NK-92 treated with Interleukin-12 subunit alpha and Interleukin-12 subunit beta, amount 100 ng/mL, for 24 hours (cell line): ENCODE measurements at places on chromosomes 5 and 9.

- no peak for DNase-seq
These were observed 105.2 kb downstream of the RGS3 start for GRCh38 chr9:113568571-113569321.

DNA sequence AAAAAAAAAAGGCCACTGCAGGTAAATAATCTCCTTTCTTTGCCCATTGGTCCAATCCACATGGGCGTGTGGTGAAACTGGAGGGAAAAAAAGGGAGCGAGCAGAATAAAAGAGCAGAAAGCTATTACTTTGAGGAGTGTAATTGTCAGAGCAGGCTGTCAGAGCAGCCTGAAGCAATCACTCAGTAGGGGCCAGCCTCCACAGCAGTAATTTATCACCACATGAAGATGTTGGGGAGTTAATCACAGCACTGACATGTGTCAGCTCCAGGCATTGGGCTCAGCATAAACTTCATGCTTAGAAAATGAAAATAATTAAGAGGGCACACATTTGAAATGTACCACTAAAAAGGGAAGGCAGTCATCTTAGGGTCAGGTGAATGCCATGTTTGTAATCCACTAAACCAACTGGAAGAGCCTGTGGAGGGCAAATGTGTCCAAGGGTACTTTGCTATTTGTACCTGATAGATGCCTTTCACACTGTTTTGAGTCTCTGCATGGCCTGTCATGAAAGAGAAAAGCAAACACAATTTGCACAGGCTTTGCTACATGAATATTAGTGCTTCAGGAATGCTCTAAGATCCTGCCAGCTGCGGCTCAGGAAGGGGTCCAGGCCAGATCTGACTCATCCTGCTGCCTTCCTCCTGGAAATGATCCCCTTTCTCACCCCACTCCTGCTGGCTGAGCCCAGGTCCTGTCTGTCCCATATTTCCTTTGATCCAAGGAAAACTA is 2.9 kb upstream of the PTGER4 start:
- no peak for DNase-seq

- DNase-seq, result peak; percentile 6
These were observed 42.4 kb downstream of the PAX5 start for GRCh38 chr9:36991516-36992134.

GRCh38 chr5:93151121-93151520 is 429.9 kb downstream of the NR2F1-AS1 start:
- no peak for DNase-seq

DNA sequence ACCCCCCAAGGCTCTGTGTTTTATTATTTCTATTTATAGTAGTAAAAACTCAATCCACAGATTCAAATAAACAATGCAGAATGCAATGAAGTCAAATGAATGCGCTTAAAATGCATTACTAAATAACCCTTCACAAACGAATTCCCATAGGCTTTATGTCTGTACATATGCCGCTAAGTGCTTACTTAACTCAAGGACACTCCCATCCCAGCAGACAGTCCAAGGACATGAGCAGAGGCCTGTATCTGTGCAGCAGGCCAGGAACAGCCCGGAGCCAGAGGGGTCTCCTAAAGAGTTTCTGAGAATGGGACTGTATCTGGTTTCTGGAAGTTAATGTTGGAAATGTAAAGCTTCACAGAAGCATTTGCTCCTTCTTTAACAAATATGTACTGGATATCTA is 59.8 kb downstream of the MARCHF11 start:
- no peak for DNase-seq

DNA sequence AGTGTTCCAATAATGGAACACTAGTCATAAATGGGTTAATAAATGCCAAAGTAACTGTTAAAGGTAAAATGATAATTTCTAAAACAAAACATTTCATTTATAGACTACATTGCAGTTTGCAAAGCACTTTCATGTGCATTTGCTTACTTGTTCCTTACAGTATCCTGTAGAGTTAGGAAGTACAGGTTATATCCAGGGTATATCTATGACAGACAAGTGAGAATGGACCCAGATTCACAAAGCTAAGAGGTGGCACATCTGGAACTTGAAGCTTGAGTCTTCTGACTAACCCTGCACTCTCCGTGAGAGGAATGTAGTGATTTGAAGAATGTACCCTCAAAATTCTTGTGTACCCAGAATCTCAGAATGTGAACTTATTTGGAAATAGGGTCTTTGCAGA is 121.4 kb downstream of the FER start:
- DNase-seq, result no peak

DNA sequence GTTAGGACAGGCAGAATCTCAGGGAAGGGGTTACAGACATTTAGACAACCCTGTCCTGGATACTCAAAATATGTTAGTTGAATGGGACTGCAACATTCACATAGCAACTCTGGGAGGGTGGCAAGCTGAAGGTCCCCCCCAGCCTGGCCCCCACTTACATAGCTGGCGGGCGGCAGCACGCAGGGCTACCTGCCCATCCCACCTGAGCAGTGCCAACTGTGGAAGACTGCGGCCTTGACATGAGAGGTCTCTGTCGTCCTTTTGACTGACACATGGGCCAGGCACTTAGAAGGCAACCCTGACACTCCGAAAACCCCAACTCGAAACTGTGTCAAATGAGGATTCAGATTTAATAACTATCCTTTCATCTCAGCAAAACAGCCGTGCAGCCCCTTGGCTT is 16.5 kb downstream of the PAX5 start:
- DNase-seq, result no peak

DNA sequence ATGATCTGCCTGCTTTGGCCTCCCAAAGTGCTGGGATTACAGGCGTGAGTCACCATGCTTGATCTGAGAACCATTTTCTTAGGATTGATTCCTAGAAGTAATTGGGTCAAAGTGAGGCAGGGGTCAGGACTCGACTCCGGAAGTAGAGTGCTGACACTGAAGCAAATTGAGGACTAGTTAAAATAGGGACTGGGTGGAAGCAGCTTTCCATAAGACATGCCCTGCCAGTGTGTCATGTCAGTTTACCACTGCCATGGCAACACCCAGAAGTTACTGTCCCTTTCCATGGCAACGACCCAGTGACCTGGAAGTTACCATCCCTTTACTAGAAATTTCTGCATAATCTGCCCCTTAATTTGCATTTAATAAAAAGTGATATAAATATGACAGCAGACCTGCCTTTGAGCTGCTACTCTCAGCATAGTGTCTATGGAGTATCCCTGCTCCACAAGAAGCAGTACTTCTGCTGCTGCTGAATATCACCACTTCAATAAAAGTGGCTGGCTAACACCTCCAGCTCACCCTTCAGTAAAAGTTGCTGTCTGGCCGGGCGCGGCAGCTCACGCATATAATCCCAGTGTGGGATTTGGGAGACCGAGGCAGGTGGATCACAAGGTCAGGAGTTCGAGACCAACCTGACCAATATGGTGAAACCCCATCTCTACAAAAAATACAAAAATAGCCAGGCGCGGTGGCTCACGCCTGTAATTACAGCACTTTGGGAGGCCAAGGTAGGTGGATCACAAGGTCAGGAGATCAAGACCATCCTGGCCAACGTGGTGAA is 47.8 kb upstream of the JADE2 start:
- no peak for DNase-seq

DNA sequence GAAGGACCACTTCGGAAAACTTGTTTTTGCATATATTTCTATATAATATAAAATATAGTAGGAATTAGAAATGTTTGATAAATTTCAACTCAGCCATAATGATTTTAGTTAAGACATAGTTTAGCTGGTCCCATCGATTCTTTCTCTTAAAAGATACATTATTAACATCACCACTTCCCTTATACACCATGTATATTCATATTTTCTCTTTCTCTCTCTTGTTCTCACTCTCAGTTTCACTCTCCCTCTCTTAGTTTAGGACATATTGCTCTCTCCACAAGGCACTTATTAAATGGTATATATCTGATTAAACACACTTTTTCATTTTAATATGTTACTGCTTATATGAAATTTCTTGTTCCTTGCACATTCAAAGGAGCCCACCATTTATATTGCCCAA is 90.1 kb upstream of the RASEF start:
- no peak for DNase-seq

GRCh38 chr5:150503386-150503785 is 4.5 kb upstream of the NDST1 start:
- DNase-seq, result no peak

DNA sequence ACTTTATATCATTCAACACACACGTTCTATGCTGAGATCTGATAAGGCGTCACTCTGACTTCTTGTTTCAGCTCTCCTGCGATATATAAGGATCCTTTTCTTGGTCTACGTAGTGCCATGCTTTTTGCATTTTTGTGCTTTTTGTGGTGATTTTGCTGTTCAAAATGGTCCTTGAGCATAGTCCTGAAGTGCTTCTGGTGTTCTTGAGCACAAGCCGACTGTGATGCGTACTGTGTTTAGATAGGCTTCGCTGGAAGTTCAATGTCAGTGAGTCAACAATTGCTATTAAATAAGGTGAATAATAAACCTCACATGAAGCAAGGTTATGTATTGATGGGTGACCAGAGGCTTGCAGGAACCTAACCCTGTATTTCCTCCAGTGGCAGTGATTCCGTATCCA is 46.8 kb downstream of the ACO1 start:
- no peak for DNase-seq

DNA sequence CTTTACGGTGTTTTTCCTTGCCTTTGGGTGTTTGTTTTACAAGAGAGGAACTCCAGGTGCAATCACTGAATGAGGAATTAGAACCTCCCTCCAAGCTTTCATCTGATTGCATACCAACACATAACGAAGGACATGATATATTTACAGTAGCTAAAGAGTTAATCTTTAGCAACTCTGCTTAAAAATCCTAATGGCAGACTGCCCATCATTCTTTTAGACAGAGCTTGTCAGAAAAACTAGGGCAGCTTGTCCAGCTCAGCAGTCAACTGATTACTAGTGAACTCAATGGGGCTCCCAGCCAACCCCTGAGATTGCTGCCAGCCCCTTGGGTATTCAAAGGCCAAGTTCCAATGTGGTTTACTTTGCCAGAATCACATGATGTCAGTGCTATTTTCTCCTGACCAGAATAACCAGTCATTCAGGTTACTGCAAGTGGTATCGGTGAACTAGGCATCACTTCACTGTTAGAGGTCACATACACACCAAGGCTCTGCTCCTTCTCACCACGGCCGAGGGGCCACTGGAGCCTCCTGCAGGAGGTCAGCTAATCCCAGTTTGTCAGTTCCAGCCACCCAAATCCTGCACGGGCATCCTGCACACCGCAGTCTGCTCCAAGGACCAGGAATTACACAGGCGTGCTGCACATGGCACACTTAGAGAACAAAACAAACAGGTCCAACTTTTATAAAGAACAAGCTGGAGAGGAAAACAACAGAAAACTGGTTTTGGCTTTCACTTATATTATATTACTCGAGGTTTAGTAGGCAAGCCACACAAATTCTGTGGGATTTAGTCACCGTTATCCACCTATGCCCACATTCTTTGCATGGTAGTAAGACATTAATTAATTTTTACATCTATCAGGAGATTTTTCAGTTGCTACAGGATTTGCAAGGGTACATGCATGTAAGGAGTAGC is 62.5 kb downstream of the NFIB start:
- DNase-seq, result no peak
